ENCODE measurements at places on chromosomes 3 and 15.

DNA sequence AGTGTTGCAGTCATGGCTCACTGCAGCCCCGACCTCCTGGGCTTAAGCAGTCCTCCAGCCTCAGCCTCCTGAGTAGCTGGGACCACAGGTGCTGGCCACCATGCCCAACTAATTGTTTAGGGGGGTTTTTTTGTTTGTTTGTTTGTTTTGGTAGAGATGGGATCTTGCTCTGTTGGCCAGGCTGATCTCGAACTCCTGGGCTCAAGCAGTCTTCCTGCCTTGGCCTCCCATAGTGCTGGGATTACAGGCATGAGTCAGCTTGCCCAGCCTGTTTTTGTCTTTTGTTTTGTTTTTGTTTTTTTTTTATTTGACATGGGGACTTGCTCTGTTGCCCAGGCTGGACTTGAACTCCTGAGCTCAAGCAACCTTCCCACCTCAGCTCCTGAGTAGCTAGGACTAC is 17.4 kb downstream of the NDUFB5 start:
- DNase-seq, result no peak

DNA sequence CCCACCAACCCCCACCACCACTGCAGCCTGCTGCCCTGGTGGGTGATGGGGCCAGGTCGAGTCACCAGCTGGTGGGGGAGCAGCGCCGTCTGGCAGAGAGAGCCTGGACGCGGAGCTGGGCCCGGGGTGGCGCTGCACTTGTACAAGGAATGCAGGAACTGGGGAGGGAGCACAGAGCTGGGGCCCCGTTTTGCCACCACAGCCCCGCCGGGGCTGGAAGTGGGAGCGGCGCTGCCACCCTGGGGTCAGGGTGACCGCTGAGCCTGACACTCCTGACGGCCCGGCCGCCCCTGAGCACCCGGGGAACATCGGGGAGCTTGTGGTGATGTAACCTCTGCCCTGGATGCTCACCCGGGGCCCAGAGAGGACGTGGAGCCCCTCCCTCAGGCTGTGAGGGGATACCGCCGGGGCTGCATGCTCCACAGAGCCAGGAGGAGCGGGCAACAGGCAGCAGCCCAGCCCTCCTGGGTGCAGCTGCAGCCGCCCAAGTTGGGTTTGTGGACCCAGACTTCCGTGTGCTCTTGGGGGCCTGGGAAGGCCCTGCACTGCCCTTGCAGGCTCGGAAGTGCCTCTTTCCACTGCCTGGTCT is 32.6 kb upstream of the IREB2 start:
- DNase-seq, result no peak

DNA sequence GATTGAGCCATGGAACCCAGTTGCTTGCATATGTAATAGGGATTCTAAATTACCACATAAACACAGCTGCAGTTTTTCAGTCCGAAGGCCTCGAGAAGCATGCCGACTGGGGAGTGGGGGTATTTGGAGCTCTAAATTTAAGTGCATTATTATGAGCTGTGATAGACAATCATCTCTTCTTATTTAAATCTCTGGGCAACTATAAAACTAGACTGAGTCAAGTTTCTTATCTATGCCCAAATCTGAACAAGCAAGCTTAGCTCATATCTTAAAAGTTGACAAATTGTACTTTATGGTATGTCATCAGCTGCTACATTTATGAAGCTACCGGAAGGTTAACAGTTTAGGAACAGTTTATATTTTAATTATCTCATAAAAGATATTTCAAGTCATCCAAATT is 19.5 kb upstream of the THRB start:
- DNase-seq, result no peak

DNA sequence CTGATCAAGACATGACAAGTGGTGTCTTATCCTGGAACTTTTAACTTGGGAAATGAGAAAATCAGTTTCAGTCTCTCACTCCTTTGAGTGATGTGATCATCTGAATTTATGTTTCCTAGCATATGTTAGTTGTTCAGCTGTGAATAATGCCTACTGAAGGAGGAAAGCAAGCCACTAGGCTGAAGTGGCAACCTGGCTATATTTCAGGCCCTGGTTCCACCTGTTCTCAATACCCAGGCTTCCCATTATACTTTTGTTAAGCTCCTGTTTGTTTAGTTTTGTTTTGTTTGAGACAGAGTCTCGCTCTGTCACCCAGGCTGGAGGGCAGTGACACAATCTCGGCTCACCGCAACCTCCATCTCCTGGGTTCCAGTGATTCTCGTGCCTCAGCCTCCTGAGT is 243.8 kb downstream of the ALCAM start:
- DNase-seq, result no peak

- DNase-seq, result no peak
Observed at GRCh38 chr15:27846722-27847395, 252.3 kb downstream of the OCA2 start.

GRCh38 chr3:50327129-50327528 is 894 bp downstream of the TUSC2 start:
- DNase-seq, result no peak

DNA sequence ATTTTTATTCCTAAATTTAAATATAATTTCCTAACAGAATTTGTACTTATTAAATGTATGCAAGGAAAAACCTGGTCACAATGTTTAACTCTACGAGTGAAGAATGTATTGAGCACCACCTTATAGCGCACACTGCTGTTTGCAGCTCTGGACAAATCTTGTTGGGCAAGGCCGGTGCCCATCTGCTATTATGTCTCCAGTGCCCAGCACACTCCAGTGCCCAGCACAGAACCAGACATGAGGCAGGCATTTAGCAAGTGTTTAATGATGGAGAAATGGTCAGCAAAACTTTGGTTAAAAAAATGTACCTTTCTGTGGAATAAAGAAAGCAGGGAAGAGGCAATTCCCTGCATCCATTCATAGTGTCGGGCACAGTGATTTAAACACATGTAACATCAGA is 254.7 kb upstream of the TRIM42 start:
- DNase-seq, result no peak

All from COR-L47 (cell line).